ENCODE measurements at places on chromosomes 1 and 21.

DNA sequence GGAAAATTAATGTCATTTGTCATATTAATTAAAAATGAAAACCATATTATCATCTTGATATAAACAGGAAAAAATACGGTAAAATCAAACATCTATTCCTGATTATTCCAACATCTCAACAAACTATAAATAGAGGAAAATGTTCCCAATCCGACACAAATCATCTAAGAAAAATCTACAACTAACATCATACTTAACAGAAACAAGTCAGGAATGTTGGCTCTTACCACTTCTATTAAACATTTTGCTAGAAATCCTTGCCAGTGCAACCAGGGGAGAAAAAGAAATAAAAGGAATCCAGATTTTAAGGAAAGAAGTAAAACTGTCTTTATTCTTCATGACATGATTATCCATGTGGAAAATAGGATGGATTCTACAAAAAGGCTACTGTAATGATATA, 77.0 kb upstream of the IRF2BP2 start:
- no peak for DNase-seq

DNA sequence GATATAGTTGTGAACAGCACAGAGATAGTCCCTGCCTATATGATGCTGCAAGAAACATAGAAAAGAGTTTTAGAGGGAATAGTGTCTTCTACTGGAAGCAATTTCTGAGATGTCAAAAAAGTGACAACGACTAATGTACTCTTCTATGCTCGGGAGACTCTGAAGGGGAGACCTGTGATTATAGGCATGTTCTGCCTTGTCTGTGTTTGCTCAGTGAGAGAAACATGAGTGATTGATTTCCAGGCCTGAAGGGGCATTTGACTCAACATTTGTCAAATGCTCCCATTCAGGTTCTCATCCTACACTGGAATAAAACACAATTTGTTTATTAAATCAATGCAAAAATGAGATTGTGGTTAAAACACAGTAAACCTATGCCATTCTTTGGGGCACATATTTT, 131.8 kb downstream of the CTH start:
- DNase-seq: no peak

DNA sequence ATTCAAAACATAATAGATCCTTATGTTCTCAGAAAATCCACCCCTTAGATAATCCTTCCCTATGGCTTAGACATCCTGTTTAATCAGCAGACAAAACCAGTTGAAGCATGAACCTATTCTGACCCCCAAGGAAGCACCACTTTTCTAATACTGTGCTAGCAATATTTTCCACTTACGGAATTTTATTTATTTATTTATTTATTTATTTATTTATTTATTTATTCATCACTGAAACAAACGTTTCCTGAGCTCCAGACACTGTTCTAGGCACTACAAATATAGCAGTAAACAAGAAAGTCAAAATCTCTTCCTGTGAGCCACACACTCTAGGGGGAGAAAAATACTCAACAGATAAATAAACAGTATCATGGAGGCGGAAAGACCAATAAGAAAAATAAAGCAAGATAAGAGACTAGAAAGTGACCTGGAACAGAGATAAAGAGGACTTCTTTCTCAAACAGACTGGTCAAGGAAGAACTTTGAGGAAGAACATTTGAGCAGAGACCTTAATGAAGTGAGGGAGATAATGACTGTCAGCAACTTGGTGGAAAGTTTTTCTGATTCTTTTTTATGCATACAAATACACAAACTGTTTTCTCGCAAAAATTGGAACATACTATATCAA, 145.5 kb upstream of the POGK start:
- no peak for DNase-seq

GRCh38 chr1:167057241-167057688, 32.9 kb downstream of the GPA33 start:
- DNase-seq: peak; percentile 66

DNA sequence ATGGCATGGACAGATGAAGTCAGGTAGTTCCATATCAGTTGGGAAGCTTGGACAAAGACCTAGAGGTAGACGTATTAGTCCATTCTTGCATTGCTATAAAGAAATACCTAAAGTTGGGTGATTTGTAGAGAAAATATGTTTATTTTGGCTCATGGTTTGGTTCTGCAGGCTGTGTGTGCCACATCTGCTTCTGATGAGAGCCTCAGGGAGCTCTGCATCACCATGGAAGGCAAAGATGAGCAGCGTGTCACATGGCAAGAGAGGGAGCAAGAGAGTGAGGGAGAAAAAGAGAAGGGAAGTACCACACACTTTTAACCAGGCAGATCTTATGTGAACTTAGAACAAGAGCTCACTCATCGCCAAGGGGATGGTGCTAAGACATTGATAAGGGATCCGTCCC, 9.0 kb downstream of the TSACC start:
- DNase-seq: no peak

DNA sequence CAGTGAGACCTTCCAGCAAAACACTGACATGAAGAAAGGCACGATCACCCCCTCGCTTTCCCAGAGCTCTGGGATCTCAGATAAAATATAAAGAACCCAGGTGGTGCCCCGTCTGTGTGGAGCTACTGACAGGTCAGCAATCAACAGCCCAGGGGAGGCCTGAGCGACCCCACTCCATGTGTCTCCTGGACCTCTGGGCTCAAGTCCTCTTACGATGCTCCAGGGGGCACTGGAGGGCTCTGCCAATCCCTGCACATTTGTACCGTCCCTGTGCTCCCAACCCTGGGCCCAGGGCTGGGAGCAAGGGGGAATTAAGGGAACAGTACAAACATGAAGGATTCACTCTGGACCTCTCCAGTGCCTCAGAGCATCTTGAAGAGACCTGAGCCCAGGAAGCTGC, 12.5 kb downstream of the S100A7A start:
- DNase-seq: peak; percentile 11

GRCh38 chr1:81551946-81552345, 248.8 kb upstream of the ADGRL2 start:
- no peak for DNase-seq

DNA sequence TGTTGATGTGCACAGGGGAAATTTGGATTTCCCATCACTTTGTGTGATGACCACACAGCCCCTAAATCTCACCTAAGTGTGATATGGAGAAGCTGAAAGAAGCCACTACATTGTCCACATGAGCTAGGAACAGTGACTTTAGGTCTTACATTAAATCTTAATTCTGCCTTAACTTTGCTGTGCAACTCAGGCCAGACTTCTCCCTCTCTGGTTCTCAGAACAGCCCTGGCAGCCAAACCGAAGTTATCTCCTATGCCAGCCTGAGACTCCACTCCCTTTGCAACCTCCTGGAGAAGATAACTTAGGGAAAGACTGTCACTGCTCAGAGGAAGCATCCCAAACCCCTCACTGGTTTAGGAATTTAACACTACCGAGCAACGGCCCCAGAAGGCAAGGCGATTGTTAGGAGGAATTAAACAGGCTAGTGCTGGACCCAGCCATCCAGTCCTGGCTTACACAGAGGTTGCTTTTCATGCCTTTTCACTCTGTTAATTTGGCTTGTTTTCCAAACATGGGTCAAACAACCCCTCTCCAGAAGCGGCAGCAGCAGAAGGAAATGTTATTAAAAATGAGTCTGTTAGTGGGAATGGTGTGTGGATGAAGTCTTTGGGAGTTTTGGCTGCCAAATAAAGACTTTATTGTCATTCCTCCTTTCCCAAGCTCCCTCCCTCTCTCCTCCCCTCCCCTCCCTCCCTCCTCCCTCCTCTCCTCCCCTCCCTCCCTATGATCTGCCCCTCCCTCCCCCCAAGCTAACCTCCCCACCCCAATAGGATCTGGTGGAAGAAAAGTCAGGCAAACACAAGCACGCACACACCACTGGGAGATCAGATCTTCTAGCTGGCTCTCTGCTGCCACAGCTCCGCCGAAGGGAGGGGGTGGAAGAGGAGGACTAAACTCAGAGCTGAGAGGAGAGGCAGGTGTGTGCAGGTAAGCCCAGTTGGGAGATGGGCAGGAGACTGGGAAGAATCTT, at the start of gene PRELP:
Gene PRELP (plus strand): TSS at position 795 of the 970 bp plus-strand sequence. CDS start 7,379 bp downstream, outside the sequence.
- DNase-seq: no peak
